ENCODE measurements at places on chromosomes 11 and 22. TPM values are rescaled to one million over a fixed set of nuclear protein-coding genes. Genes with fewer than 3 reads are reported as not detected.

APOBEC3C gene
- 25.1 TPM for total RNA-seq

DNA sequence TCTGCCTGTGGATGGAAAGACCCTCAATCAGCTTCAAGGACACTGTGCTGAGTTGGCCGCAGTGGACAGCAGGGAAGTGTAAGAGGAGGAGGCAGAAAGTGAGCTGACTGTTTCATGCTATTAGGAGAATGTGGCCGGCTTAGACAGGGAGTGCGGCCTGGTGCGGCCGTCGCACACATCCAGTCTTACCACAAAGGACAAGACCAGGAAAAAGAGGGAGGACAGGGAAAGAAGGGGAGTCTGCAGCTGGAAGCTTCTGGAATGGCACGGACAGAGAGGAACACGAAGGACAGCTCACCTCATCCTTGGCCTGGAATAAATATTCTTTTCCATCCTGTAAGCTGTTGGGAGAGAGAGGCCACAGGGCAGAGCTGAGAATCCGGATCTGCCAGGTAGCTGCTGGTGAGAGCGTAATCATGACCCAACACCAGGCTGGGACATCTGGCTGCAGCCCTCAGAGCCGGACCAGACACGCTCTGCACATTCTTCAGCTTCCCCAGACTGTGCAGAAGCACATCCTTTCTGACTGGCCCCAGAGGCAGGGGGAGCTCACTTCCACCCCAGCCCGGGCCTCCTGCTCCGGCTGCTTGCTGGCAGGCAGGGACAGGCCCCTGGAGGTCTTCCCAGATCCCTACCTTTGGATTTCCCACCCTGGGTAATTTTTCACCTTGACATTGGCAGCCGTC, 8.6 kb upstream of the RBM4B start:
- DNase-seq = no peak

- no peak for DNase-seq
These were observed 803 bp upstream of the IFT27 start for GRCh38 chr22:36776722-36777121.

- no peak for DNase-seq
These were observed 21.9 kb downstream of the PC start for GRCh38 chr11:66936311-66936711.
